ENCODE measurements at places on chromosomes 3 and 15. TPM values are rescaled to one million over a fixed set of nuclear protein-coding genes. Genes with fewer than 3 reads are reported as not detected.

GRCh38 chr15:52653431-52653964, 25.7 kb downstream of the ATOSA start:
- no peak for DNase-seq

The SLC12A8 gene
- polyA plus RNA-seq: 6.7 TPM

The VGLL3 gene
- 9.3 TPM for polyA plus RNA-seq

- no peak for DNase-seq
These were observed 78.6 kb downstream of the FHIT start for GRCh38 chr3:61172684-61173083.

- no peak for DNase-seq
These were observed 43.2 kb upstream of the BOC start for GRCh38 chr3:113167825-113168801.

The SETMAR gene
- 21.1 TPM for polyA plus RNA-seq

- no peak for DNase-seq
These were observed 52.8 kb downstream of the RGMA start for GRCh38 chr15:93035953-93036810.

The RHOV gene
- polyA plus RNA-seq: 1.9 TPM

The CIB2 gene
- 15.6 TPM for polyA plus RNA-seq

The PLD1 gene
- 12.7 TPM for polyA plus RNA-seq

The SPINK8 gene
- 0.52 TPM for polyA plus RNA-seq

- no peak for DNase-seq
These were observed 113.9 kb downstream of the TLE3 start for GRCh38 chr15:69983696-69984265.

DNA sequence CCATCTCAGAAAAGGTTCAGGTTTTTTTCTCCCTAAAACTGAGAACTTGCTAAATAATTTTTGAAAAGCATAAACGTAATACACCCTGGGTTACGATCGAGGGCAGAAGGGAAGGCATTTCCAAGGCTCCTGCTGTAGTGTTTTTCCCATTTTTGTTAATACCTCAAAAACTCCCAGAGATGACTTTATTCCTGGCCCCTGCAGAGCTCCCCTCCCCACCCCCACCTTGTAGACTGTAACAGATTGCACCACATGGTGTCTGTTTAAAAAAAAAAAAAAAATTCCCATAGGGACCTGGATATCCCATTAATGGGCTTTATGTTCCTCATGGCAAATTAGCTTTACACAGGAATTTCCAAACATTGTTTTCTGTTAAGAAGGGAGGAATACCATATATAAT, 38.2 kb downstream of the FEZF2 start:
- no peak for DNase-seq

DNA sequence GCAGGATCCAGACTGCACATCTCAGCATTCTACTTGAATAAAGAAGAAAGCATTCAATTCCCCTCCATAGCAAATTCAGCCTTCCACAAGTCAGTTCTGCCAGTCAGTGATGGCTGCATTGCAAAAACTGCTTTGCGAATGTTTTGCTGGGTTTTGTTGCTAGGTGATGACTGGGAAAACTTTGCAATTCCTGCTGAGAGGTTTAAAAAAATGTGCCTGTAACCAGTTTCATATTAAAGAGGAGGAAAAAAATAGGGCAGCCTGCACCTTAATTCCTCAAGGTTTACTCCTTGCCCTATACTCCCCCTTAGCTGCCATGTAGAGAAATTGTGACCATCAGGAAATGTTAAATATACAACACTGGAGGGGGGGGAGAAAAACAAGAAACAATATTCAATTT, 225.6 kb upstream of the ATP11B start:
- no peak for DNase-seq

DNA sequence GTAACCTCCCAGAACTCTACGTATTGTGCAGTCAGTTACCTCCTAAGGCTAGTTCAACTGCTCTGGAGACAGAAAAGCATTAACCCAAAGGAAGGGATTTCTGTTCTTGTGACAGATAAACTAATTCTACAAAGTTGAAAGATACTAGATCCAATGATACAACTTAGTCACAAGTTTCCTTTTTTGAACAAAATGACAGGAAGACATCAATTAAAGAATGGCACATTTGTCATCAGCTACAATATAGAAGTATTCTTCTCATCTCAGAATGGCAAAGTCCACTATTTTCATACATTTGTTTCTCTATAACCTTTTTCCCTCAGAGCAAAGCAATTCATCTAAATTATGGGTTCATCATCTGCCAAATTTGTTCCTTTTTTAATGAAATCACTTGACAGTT, 43.7 kb downstream of the ISL2 start:
- DNase-seq: no peak

GRCh38 chr3:188154809-188155574, 1.0 kb downstream of the LPP start:
- no peak for DNase-seq

The SLC28A2 gene
- polyA plus RNA-seq: 0.41 TPM

The UPK1B gene
- 18.9 TPM for polyA plus RNA-seq

GRCh38 chr3:136882571-136882970, 20.6 kb downstream of the NCK1 start:
- DNase-seq: no peak

DNA sequence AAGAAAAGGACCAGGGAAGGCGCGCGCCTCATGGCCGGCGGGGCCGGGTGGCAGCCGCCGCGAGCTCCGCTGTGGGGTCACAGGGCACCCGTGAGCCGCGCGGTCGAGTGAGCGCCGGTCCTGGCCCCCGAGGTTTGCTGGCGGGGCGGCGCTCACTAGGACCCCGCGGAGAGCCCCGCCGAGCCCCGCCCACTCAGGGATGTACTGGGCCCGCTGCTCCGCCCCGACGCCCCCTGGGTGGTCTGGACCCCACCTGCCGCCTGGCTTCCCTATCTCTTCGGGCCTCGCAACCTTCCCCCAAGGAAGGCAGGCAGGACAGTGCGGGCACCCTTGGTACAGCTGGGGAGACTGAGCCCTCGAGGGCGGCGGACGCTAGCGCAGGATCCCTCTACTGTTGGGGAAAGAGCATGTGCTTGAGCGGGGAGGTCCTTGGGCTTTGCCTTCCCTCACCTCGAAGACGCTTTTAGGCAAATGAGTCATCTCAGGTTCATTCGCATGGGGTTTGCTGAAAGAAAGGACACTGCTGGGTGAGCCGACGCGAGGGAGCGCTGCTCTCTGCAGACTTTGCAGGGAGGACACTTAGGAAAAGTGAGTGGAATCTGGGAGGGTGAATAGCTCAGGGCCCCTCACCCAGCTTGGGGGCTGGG, at the start of gene CHRNB4:
TSS of gene CHRNB4 (minus strand) at position 109 of the 647 bp plus-strand sequence. CDS start at position 32, 77 bp downstream.
- no peak for DNase-seq

DNA sequence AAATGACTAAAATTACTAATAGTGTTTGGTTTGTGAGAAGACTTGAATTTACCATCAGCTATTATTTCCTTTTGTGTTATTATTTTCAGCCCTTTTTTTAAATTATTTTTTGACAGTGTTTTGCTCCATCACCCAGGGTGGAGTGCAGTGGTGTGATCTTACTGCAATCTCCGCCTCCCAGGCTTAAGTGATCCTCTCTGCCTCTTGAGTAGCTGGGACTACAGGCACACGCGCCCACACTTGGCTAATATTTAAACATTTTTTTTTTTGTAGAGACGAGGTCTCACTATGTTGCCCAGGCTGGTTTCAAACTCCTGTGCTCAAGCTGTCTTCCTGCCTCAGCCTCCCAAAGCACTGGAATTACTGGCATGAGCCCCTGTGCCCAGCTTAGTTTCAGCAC, 31.7 kb upstream of the UTS2B start:
- DNase-seq: no peak

- no peak for DNase-seq
These were observed 2.1 kb downstream of the FAN1 start for GRCh38 chr15:30905821-30906220.

DNA sequence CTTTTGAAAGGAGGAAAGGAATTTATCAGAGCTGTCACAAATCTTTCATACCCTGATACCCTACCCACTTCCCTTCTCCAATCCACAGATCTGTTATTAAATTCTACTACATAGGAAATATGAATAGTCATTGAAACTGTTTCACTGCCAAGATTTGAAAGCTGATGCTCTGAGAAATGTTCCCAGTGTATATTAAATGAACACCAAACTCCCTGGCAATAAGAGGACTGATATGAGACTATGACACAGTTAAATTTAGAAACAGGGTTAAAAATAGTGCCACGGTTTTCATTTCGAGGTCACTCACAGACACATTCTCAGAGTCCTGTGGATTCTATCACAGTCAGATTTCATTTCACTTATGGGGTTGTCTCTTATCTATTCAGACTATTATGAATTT, 27.2 kb upstream of the GBE1 start:
- no peak for DNase-seq

- DNase-seq: no peak
These were observed 136.6 kb upstream of the FHIT start for GRCh38 chr3:61387817-61388216.

The ETV5 gene
- polyA plus RNA-seq: 30.4 TPM

GRCh38 chr3:42052132-42052483, 39.0 kb upstream of the TRAK1 start:
- DNase-seq: no peak

- peak; percentile 64 for DNase-seq
These were observed 225.6 kb upstream of the ROPN1 start for GRCh38 chr3:124217542-124217941.

The EOMES gene
- polyA plus RNA-seq: 0.06 TPM

The CCR9 gene
- 0.23 TPM for polyA plus RNA-seq

DNA sequence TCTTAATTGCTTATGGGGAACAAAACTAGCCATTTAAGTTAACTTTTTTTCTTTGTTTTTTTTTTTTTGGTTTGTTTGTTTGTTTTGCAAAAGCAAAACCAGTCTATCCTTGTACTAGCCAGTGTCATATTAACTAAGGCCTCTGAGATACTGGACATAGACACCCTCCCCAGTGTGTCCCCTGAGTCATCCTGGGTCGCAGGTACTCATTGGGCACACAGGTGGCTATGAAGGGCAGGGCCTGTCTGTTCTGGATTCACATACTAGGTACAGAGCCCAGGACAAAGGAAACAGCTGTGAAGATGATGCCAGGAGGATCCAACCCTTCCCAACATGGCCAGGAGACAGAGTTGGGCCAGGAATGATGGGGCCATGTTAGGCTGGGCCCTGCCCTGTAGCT, 318.1 kb downstream of the THSD4 start:
- DNase-seq: no peak

The GPR62 gene
- 0.32 TPM for polyA plus RNA-seq

GRCh38 chr3:35446896-35447295, 192.4 kb upstream of the ARPP21 start:
- DNase-seq: no peak

GRCh38 chr3:49346797-49347251, 7.0 kb upstream of the USP4 start:
- no peak for DNase-seq

GRCh38 chr3:177601152-177601551, 403.9 kb upstream of the TBL1XR1 start:
- no peak for DNase-seq

DNA sequence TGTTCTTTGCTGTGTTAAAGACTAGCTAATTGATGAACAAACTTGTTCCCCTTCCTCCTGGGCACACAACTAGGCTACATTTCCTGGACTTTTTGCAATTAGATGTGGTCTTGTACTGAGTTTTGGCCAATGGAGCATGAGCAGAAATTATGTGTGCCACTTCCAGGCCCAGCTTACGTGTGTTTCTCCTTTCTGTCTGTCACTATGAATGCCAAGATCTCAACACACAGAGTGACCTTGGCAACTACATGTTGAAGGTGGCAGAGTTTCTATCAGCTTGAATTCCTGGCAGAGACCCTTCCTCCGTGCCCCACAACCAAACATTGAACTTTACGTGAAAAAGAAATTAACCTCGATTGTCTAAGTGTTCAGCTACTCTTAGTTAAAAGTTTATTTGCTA, 81.7 kb upstream of the PIAS1 start:
- no peak for DNase-seq

- no peak for DNase-seq
These were observed 16.4 kb upstream of the ZNF609 start for GRCh38 chr15:64443747-64444621.

DNA sequence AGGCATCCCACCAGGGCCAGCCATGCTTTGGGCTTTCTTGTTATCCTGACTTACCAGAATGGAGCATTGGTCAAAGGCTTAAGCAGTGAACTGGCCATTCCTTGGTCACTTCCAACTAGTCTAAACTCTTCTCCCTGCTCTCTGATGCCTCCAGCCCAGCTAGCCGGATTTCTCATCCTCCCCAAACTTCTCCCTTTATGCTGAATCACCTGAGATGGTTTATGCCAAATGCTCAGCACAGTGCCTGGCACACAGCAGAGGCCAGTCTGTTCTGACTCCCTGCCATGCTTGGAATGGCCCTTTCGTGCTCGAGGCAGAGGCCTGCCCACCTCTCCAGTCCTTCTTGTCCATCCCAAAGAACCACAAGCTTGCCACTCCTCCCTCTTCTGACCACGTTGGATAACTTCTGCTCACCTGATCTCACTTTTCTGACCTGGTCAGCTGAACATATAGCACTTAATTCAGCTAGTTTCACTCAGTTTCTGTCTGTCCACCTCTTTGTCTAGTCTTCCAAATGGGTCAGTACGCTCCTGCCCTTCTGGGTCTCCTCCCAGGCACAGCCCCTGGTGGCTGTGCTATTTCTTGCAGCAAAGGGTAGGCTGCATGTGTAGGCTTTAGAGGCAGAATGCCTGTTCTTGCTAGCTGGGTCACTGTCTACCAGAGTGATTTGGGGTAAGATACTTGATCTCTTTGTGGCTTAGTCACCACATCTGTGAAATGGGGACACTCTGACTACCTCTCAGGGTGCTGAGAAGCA, 2.2 kb upstream of the RBP1 start:
- DNase-seq: no peak

GRCh38 chr3:111605493-111605892, 10.3 kb upstream of the ZBED2 start:
- no peak for DNase-seq

The FBN1 gene
- polyA plus RNA-seq: 67.6 TPM

- no peak for DNase-seq
These were observed 37.0 kb downstream of the MAPK6 start for GRCh38 chr15:52056001-52056400.

GRCh38 chr15:63504979-63505841, 817 bp downstream of the USP3 start:
- no peak for DNase-seq

The ZSCAN2 gene
- 33.6 TPM for polyA plus RNA-seq

- no peak for DNase-seq
These were observed 30.4 kb downstream of the RASGRF1 start for GRCh38 chr15:79060175-79060574.

The PLSCR5 gene
- not detected for polyA plus RNA-seq

The MKRN2OS gene
- polyA plus RNA-seq: 1.7 TPM

- DNase-seq: no peak
These were observed 6.2 kb downstream of the C15orf62 start for GRCh38 chr15:40775740-40776536.

The RASGRP1 gene
- polyA plus RNA-seq: 15.0 TPM

- DNase-seq: peak; percentile 47
These were observed 61.3 kb downstream of the TMCO5A start for GRCh38 chr15:37995461-37996347.

The LRRIQ4 gene
- 0.10 TPM for polyA plus RNA-seq

GRCh38 chr15:63501256-63502089, 2.9 kb upstream of the USP3 start:
- no peak for DNase-seq

The CFAP20DC gene
- polyA plus RNA-seq: 2.3 TPM

The SLCO2A1 gene
- polyA plus RNA-seq: 19.7 TPM

Data from left renal pelvis (tissue), 4 donors.